ENCODE measurements at places on chromosomes 13 and 19.
A peak's percentile ranks its signal among the peaks of the same experiment; 100 is the strongest.

DNA sequence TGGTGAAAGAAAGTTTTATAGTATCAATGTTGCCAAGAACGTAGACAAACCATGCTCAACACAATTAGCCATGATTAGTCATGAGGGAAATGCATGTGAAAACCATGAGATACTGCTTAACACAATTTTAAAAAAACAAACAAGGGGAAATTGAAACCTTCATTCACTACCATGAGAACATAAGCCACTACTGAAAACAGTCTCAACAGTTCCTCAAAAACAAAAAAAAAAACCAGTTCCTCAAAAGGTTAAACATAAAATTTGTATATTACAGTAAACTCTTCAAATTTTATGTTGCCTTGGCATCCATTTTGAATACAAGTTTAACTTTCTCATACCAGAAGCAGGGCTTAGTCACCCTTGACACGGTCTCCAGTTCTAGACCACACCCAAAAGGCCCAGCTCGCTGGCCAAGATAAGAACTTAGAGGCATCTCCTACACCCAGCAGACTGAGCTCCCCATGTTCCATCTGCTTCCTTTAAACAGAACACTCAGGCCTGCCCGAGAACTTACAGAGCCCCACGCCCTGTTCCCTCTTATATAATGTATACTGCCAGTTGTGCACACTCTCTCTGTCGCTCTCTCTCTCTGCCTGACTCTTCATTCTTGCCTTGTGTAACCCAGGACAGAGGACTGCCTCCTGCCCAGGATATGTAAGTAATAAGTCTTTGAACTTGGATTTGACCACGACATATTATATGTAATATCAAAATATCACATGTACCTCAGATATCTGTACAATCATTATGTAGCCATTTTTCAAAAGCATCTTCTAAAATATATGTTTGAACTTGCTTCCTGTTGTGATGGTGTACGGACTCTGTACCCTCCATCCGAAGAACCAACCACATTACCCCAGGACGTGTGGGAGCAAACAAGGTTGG is 67.4 kb downstream of the STK24 start:
- DNase-seq, result peak; percentile 55

DNA sequence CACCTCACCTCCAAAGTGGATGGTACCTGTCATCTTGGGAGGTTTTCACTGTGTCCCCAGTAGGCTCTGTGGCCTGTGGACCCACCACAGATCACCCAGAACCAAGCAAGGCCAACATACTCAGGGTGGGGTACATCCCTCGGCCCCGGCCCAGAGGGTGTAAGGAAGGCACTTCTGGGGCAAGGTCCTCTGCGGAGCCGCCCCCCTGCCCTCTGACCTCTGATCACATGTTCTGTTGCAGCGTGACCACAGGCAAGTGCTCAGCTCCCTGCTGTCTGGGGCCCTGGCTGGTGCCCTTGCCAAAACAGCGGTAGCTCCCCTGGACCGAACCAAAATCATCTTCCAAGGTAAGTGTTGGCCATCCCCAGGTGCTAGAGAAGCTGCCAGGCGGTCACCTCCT is 36.7 kb downstream of the TMEM161A start:
- no peak for DNase-seq

GRCh38 chr13:31859571-31859970 is 120.2 kb downstream of the RXFP2 start:
- no peak for DNase-seq

DNA sequence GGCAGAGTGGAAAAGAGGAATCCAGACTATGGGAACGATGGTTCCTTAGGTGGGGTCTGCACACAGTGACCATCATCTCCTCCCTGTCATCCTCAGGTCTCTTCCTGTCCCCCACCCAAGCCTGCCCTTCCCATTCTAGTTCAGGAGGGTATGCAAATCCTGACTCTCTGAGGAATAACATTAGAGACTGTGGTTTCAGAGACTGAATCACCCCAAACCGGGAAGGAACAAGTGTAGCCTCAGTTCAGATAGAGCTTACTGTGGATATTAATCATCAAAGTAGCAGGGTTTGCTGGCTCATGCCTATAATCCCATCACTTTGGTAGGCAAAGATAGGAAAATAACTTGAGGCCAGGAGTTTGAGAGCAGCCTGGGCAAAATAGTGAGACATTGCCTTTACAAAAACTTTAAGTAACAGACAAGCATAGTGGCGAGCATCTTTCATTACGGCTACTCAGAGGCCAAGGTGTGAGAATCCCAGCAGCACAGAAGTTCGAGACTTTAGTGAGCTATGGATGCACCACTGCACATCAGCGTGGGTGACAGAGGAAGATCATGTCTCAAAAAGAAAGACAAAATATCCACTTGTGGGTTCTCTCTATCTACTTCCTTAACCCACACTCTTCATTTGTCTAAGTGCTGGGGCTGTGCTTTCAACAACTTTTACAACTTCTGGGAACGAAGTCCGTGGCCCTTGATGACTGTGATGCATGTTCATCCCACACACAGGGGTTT is 19.3 kb upstream of the LGALS13 start:
- no peak for DNase-seq

- DNase-seq, result no peak
Observed at GRCh38 chr13:84997858-84998257, 801.4 kb downstream of the SLITRK6 start.

DNA sequence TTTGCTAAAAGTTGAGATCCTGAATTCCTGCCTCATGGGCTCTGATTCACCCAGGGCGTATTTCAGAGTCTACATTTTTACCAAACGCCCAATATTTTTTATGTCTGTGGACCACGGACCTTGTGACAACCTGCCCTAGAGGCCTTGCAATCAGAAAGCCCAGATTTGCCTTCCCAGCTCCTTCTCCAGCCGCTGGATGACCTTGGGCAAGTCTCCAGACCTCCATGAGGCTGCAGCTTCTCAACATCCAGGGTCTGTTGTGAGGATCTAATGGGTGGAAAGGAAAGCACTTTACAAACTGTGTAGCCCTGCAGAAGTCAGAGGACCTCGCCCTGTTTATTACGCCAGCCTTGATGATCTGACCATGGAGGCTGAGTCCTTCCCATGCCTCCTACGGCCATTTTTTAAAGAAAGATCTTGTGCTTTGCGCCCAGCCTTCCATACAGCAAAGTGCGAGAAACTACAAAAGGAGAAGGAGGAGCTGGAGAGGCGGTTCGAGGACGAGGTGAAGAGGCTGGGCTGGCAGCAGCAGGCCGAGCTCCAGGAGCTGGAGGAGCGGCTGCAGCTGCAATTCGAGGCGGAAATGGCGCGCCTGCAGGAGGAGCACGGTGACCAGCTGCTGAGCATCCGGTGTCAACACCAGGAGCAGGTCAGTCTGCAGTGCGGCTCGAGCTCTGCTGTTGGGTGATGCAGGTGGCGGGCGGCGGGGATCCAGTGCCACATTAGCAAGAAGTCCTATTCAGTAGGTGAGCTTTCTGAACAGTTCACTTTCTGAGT is 115.6 kb downstream of the SLC7A1 start:
- no peak for DNase-seq

GRCh38 chr13:33869005-33869404 is 51.1 kb downstream of the RFC3 start:
- DNase-seq, result no peak

- no peak for DNase-seq
Observed at GRCh38 chr13:112645327-112645914, 44.4 kb upstream of the ATP11A start.

DNA sequence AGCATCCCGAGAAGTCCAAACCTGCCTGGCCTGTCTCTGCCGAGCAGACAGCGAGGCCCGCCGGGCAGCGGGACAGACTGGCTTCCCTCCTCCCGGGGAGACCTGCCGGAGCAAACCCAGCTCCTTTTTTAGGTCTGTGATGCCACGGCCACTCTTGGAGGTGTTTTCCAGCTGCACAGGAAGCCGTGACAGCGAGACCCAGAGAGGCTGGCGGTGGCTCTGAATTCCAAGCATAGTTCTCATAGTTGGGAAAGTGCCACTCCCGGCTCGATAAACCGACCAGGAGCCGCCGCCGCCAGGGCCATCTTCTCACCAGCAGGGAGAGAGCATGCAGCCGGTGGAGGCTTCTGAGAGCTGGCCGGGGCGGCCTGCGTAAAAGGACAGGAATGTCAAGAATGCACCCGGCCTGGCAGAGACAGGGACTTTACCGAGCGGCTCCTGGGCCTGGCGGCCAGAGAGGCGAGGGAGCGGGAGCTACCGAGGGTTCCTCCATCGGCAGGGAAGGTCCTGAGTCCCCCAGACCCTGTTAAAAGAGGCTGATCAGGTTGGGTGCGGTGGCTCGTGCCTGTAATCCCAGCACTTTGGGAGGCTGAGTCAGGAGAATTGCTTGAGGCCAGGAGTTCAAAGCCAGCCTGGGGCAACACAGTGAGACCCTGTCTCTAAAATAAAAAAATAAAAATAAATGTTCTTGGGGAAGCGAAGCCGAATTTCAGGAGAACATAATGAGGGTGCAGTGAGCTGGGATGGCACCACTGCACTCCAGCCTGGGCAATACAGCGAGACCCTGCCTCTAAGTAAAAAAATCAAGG is 64.9 kb downstream of the GADD45B start:
- DNase-seq, result no peak

GRCh38 chr19:47437500-47437899 is 18.2 kb upstream of the MEIS3 start:
- no peak for DNase-seq

DNA sequence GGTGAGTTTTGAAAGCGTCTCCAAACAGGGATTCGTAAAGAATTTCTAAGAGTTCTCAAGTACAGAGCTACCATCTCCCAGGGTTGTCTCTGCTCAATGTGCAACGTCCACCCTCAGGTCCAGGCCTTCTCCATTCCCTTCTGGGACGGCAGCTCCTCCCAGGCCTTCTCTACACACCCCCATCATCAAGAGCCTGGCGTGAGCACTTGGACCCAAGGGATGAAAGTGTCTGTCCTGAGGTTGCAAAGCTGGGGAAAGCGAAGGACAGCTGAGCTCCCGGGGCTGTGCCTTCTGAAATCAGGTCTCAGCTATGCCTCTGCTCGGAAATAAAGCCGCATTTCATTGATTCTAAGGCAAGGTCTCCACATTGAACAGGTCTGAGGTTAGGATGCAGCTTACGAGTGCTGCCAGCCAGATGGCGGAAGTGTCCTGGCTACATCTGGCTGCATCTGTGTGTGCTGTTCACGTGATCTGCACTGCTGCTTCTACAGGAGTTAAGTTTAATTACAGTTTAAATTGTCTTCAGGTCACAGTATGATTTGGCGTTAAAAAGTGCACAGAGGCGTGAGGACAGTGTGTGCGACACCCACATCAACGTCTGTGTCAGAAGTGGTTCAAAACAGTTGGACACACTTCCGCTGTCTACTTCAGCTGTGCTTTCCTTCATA is 27.0 kb upstream of the MIER2 start:
- no peak for DNase-seq

GRCh38 chr13:91108315-91108714 is 239.2 kb upstream of the MIR17HG start:
- no peak for DNase-seq

- DNase-seq, result no peak
Observed at GRCh38 chr13:99191900-99192399, 8.7 kb upstream of the UBAC2 start.

GRCh38 chr19:35549174-35549788 is 3.9 kb downstream of the TMEM147 start:
- DNase-seq, result peak; percentile 71

GRCh38 chr19:13238891-13239534 is 88.8 kb downstream of the IER2 start:
- DNase-seq, result no peak

- no peak for DNase-seq
Observed at GRCh38 chr19:31140717-31141116, 208.5 kb downstream of the TSHZ3 start.

DNA sequence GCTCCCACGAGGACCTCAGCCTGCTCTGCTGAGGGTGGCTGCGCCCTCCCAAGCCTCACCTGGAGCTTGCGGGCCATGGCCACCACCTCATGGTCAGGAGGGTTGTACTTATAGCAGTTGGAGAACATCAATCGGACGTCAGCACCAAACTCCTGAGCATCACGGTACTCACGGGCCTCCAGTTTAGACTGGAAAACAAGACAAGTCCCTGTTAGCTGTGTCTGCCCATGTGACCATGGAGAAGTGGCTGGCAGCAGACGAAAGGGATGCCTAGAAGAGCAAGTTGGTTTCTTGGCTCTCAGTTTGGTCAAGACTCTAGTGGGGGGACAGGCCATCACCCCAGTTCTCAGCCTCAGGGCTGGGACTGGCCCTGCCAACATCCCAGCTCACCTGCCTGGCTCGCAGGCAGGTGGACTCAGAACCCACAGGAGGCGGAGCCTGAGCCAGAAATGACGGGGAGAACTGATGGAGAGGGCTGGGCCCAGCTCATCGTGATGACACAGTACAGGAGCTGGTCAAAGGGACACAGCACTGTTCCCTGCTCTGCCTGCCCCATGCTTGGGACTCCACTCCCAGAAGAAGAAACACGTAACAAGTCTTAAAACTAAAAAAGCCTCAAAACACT is 31.2 kb upstream of the EPHX3 start:
- DNase-seq, result no peak

DNA sequence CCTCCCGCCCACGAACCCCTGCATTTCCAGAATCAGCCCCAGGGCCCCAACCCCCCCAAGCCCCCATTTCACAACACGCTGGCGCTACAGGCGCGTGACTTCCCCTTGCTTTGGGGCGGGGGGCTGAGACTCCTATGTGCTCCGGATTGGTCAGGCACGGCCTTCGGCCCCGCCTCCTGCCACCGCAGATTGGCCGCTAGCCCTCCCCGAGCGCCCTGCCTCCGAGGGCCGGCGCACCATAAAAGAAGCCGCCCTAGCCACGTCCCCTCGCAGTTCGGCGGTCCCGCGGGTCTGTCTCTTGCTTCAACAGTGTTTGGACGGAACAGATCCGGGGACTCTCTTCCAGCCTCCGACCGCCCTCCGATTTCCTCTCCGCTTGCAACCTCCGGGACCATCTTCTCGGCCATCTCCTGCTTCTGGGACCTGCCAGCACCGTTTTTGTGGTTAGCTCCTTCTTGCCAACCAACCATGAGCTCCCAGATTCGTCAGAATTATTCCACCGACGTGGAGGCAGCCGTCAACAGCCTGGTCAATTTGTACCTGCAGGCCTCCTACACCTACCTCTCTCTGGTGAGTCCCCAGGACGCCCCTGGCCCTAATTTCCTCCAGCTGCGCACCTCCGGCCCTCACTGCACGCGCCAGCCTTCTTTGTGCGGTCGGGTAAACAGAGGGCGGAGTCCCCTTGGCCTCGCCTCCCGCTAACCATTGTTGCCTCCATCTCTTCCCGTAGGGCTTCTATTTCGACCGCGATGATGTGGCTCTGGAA is at the start of gene FTL:
TSS of gene FTL (plus strand) at position 270 of the 766 bp plus-strand sequence. CDS start at position 469, 199 bp downstream.
- peak; percentile 94 for DNase-seq

- DNase-seq, result no peak
Observed at GRCh38 chr19:23771761-23772674, 13.3 kb upstream of the ZNF681 start.

GRCh38 chr19:39270036-39270871 is 2.1 kb downstream of the IFNL2 start:
- no peak for DNase-seq
